ENCODE measurements at places on chromosomes 7 and 10.

- no peak for DNase-seq
Observed at GRCh38 chr10:13000431-13000830, 1.1 kb downstream of the CCDC3 start.

DNA sequence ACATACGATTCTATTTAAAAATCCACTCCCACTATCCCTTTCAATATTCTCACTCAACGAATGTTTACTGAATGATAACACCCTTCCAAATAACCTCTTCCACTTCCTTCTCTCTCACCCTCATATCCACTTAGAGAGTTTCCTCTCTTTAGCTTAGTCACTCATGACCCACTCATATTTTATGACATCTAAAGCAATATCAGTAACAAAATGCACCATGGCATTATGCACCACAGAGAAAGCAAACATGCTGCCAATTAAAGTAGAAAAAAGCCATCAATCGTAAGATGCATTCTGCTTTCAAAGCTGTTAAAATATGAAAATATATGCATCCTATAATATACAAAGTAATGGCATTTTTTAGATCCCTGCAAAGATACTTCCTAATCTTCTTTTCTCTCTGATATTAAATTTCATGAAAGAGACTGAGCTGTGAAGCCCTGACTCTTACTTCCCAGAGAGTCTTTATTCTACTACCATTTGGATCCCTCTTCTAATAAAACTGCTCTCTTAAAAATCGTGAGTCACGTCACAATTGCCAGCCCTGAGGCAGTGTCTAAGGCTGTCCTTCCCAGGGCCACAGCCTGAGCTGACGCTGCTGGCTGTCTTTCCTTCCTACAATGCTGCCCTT, 283.0 kb upstream of the KLF6 start:
- DNase-seq: no peak

- DNase-seq: no peak
Observed at GRCh38 chr10:2202401-2202800, 465.1 kb upstream of the ADARB2 start.

GRCh38 chr7:37999673-38000072, 79.2 kb downstream of the EPDR1 start:
- DNase-seq: no peak

GRCh38 chr7:123624527-123625183, 23.0 kb downstream of the ASB15 start:
- peak; percentile 37 for DNase-seq

Measured in central memory CD8-positive, alpha-beta T cell (primary cell).